Left renal cortex interstitium (tissue), 4 donors: ENCODE measurements at places on chromosomes 11 and 22. TPM values are rescaled to one million over a fixed set of nuclear protein-coding genes. Genes with fewer than 3 reads are reported as not detected.

- no peak for DNase-seq
Measured at GRCh38 chr22:47738472-47739013, 976.1 kb downstream of the TBC1D22A start.

SAC3D1 gene
- 20.3 TPM for polyA plus RNA-seq

LIF gene
- polyA plus RNA-seq = 2.3 TPM

DNA sequence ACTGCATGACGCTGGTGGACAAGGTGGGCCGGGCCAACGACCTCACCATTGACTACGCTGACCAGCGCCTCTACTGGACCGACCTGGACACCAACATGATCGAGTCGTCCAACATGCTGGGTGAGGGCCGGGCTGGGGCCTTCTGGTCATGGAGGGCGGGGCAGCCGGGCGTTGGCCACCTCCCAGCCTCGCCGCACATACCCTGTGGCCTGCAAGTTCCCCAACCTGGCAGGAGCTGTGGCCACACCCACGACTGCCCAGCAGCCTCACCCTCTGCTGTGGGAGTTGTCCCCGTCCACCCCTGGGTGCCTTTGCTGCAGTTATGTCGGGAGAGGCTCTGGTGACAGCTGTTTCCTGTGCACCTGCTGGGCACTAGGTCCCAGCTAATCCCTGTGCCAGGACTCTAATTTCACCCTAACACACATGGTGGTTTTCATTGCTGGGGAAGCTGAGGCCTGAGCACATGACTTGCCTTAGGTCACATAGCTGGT lies 49.0 kb upstream of the PPP6R3 start:
- no peak for DNase-seq

MTNR1B gene
- not detected for polyA plus RNA-seq

DNA sequence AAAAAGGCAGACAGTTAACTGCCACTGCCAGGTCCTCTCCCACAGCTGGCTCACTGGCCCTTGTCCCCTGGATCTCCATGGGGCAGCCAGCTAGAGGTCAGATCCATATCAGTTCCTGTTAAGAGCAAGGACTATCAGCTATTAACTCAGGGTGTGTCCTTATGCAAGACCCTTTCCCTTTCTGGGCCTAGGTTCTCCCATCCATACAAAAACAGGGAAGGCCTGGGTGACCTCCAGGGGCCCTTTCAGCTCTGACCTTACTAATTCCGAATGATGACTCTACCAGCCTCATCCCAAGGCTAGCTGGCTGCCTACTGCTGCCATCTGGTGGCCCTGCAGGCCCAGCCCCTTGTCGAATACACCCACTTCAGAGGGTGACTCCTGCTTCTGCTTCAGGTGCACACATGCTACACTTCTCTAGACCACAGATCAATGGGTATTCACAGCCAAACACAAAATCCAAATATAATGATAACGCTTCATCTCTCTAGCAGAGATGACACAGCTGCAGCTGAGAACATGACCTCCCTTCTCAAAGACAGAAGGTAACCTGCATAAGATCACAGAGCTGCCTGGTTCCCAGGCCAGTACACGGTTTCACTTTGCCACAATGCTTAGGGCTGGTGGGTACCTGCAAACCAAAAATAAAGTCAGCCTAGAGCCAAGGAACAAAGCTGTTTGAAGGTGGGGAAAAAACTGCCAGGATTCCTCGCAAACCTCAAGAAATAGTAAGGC lies 34.1 kb downstream of the SERGEF start:
- DNase-seq = no peak

TBC1D10A gene
- polyA plus RNA-seq = 14.8 TPM
